ENCODE measurements at places on chromosomes 7 and 10.
A peak's percentile ranks its signal among the peaks of the same experiment; 100 is the strongest.

- DNase-seq, result no peak
Measured at GRCh38 chr7:24745355-24745754, 11.9 kb downstream of the GSDME start.

DNA sequence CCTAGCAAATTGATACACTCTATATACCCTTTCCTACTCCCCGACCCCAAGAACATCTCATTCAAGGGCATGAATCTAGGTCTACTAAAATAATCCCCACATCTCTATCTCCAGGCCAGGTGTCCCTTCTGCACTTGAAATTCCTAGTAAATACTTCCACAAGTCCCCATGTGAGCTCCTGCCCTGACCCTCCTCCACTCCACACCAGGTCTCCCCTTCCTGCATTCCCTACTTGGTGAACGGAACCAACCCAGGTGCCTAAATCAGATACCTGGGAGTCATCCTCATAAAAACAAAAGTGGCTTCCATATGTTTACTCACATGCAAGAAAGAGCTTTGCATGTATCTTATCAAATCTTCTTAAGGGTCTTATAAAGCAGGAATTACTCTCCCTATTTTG is 69.2 kb downstream of the COA1 start:
- no peak for DNase-seq

GRCh38 chr7:110921595-110922151 is 169.3 kb upstream of the LRRN3 start:
- no peak for DNase-seq

GRCh38 chr10:12594448-12594944 is 245.1 kb downstream of the CAMK1D start:
- peak; percentile 41 for DNase-seq
